ENCODE measurements at places on chromosomes 6 and 20.

DNA sequence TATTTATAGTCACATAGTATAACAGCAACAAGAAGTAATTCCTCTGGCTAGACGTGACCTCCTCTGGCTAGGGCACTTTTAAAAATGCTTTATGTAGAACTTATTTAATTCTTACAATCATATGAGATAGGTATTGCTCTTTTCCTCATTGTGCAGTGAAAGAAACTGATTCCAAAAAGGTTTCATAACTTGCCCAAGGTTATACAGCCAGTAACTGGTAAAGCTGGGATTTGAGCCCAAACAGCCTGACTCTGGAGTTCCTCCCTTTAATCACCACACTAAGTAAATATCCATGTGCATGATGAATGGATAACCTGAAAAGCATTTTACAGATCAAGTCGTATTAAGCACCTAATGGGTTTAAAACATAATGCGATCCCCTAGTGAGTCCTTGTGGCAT, 214.6 kb downstream of the PRL start:
- no peak for ATAC-seq

- ATAC-seq: no peak
Measured at GRCh38 chr6:111952821-111953540, 79.7 kb upstream of the FYN start.

DNA sequence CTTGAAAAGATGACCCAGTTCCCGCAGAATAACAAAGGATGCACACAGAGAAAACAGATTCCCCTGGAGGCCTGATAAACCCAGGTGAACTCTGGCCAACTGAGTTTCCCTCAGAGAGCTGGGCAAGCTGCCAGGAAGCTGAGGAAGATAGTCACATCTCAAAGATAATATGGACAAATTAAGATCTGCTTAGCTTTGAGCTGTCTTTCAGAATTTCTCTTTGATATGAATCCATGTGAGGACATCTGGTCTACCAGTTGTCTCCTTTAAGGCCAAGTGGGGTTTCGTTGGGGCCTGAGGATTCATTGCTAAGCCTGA, 59.5 kb downstream of the ID4 start:
- no peak for ATAC-seq

GRCh38 chr20:63280929-63281545, 8.4 kb downstream of the ARFGAP1 start:
- ATAC-seq: no peak

- peak; percentile 92 for ATAC-seq
Measured at GRCh38 chr6:33018904-33019303, 9.5 kb upstream of the HLA-DOA start.

GRCh38 chr6:13407709-13408695, 79.4 kb downstream of the GFOD1 start:
- ATAC-seq: no peak

- no peak for ATAC-seq
Measured at GRCh38 chr6:123333000-123333756, 303.6 kb downstream of the TRDN start.

DNA sequence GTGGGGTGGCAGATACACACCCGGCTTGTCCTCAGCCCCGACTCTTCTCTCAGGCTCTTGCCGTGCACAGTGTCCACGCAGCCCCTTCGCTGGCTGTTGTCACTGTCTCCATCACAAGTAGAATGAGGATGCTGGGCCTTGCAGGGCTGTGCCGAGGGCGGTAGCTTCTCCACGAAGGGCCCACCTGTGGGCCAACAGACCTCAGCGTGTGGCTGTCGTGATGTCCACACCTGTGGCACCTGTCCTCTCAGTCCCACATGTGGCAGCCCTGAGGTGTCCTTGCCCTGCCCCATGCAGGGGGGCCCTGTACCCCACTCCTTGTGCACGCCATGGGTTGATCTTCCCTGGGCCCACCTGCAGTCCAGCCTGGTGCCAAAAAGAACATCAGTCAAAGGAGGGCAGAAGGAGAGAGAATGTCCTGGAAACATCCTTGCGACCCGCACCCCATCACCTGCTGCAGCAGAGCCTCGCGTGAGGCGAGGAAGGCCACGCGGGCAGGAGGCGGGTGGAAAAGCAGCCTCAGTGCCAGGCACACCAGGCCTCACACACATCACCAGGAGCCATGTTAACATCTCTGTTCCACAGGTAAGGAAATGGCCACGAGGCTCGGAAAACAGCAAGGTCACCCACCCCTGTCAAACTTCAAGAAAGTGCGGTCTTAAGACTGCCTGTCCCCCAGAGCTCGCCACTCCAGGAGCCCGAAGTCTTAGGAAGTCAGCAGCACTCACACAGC, 22.3 kb upstream of the AFDN start:
- ATAC-seq: no peak

- no peak for ATAC-seq
Measured at GRCh38 chr6:102204351-102204750, 810.8 kb downstream of the GRIK2 start.

GRCh38 chr6:90448836-90449235, 138.0 kb downstream of the MAP3K7 start:
- ATAC-seq: no peak

- no peak for ATAC-seq
Measured at GRCh38 chr20:44425923-44426322, 49.8 kb upstream of the TTPAL start.

GRCh38 chr20:37526238-37526838, 1.3 kb downstream of the BLCAP start:
- ATAC-seq: peak; percentile 59

DNA sequence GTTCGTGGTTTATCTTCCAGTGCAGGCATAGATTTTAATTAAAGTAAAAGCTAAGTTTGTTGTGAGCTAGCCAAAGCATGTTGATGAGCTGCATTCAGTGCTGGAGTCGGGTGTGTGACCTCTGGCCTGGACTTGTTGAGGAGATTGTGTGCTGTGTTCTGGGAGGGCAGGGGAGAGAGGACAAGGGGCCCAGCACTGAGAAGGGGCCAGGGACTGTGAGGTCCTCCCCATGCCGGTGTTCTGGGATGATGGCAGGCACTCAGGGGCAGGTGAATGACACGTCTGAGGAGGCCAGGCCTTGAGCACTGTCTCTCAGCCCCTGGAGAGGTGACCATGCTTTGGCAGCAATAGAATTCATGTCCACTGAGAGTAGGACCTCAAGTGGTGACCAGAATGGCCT, 97.9 kb downstream of the FOXF2 start:
- ATAC-seq: no peak

DNA sequence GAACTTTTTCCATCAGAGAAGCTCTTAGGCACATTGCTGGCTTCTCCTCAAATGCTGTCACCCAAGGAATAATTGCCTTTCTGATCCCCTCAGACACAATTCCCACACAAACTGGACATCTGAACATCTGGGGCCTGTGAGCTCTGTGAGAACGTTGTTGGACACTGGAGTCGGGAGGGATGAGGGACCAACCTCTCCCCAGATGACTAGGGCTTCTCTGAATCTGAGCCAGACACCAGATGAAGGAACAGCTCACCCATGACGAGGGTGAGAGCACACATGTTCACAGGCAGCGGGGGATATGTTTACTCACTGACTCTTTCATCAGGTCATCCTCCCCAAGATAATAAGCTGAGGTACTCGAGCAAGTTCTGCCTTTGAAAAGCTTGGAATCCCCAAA, 283.9 kb upstream of the SUPT3H start:
- ATAC-seq: no peak

DNA sequence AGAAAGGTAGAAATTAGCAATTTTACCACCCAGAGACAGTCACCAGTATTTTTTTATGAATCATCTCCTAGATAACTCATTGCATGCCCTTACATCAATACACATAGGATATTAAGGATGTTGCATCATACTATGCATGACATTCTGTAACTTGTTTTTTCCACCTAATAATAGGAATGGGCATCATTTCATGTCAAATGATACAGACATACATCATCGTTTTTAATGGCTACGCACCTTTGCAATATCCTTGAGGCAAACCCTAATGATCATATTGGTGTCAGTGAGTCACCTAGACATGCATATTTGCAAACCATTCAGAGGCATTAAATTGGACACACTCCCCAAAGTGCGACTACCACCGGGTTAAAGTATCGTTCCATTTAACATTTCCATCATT, 309.7 kb upstream of the AGPAT4 start:
- no peak for ATAC-seq

- no peak for ATAC-seq
Measured at GRCh38 chr20:60695226-60696000, 556.6 kb upstream of the CDH4 start.

DNA sequence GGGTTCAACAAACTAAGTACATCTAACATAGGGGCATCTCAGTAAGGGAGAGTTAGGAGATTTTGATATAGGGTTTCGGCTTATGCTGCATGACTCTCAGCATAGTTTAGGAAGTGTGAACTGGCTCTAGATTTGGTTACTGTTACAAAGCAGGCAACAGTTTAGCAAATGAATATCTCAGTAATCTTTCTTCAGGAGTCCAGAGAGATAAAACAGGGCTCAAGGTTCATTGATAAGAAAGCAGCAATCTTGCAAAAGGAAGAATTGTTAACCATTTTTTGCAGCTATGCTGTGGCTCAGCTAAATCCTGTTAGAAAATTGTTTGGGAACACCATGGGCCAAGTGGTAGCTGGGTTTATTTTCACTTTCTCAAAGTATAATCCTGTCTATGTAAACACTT, 161.3 kb downstream of the MEI4 start:
- no peak for ATAC-seq

- no peak for ATAC-seq
Measured at GRCh38 chr6:166605752-166606151, 19.3 kb upstream of the RAMACL start.

GRCh38 chr20:1377341-1377871, 15.4 kb downstream of the FKBP1A start:
- peak; percentile 84 for ATAC-seq

DNA sequence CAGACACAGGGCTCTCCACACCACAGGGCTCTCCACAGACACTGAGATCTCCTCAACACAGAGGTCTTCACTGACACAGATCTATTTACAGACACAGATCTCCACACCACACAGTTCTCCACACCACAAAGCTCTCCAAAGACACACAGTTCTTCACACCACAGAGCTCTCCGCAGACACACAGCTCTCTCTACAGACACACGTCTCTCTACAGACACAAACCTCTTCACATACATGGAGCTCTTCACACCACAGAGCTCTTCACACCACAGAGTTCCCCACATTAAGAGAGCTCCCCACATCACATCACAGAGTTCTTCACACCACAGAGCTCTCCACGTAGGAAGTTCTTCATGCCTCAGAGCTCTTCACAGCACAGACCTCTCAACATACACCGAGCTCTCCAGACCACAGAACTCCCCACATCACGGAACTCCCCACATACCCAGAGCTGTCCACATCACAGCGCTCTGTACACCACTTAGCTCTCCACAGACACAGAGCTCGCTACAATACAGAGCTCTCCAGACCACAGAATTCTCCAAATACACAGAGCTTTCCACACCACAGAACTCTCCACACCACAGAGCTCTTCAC, 53.9 kb downstream of the ERMARD start:
- no peak for ATAC-seq

DNA sequence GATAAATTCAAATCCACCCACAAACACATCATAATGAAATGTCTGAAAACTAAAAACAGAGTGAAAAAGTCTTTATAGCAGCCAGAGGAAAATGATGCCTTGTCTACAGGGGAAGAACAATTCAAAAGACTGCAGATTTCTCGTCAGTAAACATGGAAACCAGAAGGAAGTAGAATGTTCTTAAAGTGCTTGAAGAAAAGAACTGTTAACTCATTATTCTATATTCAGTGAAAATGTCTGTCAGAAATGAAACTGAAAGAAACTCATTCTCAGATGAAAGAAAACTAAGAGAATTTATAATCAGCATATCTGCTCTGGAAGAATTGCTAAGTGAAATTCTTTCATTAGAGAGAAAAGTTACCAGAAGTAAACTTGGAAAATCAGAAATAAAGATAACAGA, 416.1 kb downstream of the TBC1D32 start:
- no peak for ATAC-seq

DNA sequence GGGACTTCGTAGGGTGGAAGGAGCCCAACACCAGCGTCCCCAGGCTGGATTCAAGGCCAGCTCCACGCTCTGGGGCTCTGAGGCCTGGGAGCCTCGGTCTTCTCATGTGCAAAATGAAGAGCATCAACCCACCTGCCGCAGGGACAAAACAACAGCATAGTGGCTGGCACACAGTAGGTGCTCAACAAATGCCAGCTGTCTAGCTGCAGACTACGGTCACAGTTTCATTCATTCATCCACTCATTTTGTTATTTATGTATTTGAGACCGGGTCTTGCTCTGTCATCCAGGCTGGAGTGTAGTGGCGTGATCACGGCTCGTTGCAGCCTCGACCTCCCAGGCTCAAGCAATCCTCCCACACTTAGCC, 60.7 kb downstream of the CEBPB start:
- no peak for ATAC-seq

DNA sequence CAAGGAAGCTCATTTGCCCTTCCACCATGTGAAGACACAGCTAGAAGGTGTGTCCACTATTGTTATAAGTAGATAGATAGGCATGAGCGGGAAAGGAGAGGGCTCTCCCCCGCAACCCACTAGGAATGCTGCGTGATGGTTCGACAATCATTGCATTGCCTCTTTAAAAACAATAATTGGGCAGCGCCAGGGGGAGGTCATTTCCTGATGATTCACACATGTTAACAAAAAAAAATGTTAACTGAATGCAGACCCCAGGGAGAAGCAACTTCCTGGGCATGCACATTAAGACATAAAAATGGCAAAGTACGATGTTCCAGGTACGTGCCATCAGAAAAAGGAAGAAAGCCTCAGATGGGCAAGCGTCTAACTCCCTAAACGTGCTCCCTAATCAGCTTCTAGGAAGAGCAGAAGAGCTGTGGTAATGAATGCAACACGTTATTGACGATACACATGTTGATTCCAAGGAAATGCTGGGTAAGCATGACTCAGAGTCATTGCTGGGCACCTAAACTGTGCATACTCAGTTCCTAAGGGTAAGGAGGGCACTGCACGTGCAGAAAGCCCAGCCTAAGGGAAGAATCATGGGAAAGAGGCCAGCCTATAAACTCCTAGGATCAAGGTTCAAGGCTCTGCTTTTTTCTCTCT, 113.7 kb downstream of the FAM217A start:
- ATAC-seq: no peak

DNA sequence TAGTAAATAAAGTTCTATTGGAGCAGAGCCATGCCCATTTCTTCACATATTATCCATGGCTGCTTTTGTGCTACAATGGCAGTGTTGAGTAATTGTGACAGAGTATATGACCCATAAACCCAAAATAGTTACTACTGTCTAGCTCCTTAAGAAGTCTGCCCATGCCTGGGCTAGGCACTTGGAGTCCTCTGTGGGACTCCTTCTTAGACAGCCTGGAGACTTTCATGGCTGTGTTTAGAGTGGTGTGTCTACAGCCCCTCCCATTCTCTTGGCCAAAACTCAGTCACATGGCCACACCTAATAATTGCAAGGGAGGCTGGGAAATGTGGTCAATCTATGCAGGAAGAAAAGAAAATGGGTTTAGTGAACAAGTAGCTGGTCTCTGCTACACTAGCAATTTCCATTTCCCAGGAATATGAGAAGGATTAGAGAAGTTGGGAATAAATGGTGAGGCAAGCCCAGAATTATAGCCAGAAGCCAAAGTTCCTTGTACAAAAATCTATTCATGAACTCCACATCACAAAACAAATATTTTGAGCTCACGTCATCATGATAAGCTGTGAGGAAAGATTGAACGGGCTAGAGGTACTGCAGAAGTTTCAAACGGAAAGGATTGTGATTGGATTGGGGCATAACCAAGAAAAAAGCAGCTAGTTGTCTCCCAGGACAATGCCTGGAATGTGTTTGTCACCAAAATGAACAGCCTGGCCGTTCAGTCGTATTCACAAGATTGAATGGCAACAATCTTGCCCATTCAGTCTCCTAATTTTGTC, 251.8 kb upstream of the PLN start:
- no peak for ATAC-seq

- ATAC-seq: no peak
Measured at GRCh38 chr6:161836643-161837448, 563.0 kb upstream of the AGPAT4 start.
